CD4-positive, alpha-beta T cell treated with Interferon alpha-2 for 1 hour (primary cell): ENCODE measurements at places on chromosomes 5 and 9.

GRCh38 chr5:1763548-1763911, 36.1 kb downstream of the MRPL36 start:
- DNase-seq = no peak

GRCh38 chr5:91194824-91195381, 188.2 kb downstream of the ARRDC3 start:
- DNase-seq = no peak

DNA sequence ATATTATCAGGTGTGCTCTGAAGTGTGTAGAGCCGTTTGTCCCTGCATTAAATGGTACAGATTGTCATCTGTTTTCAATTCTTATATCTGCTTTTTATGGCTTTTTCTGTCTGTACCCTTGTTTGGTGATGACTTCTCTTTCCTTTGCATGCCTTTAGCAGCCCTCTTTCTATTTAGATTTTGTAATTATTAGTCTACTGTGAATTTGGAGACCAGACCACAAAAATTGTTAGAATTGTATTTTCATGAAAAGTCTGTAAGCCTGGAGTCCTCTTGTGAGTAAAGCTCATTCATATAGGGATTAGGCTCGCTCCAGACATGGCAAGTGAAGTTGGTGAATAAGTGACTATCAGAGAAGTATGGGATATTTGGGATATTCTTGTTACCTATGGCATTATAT, 41.7 kb downstream of the NFX1 start:
- no peak for DNase-seq

DNA sequence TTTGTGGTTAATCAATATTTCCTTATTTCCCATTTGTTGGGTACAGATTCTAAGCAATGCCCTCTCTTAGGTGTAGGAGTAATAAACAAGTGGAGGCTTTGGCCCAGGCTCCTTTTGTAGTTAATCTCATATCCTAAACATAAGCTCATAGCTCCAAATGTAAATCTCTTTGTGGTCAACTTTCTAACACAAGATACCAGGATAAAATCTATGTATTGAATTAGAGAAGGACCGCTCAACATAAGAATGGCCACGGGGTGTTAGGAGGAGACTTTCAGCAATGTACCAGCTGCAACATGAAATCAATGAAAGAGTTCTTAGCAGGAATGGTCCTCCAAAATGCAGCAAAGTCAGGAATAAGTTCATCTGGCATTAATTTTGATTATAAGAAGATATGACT, 334.5 kb upstream of the ITGA1 start:
- no peak for DNase-seq

GRCh38 chr5:126869005-126869451, 92.1 kb downstream of the LMNB1 start:
- no peak for DNase-seq

DNA sequence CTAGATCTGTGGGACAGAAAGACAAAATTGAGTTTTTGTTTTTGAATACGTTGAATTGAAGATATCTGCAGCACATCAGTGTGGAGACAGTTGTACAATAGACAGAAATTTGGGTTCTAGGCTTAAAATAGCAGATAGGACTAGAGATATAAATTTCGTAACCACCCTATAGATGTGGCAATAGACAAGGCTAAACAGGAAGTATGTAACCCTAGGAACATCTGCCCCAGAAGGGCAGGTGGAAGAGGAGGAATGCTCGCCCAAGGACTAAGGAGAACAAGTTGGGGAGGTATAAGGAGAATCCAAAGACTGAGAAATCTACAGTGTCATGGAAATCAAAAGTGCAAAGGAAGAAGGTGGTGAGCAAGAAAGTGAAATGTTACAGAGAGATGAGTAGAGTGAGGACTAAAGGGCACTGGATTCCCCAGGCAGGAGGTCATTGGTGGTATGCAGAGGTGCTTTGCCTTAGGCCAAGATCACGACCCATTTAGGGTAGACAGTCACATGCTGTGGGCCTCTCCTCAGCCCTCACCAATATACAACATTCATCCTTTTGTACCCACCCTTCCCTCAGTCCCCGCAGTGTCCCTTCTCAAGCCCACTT, 109.1 kb upstream of the ELL2 start:
- no peak for DNase-seq

DNA sequence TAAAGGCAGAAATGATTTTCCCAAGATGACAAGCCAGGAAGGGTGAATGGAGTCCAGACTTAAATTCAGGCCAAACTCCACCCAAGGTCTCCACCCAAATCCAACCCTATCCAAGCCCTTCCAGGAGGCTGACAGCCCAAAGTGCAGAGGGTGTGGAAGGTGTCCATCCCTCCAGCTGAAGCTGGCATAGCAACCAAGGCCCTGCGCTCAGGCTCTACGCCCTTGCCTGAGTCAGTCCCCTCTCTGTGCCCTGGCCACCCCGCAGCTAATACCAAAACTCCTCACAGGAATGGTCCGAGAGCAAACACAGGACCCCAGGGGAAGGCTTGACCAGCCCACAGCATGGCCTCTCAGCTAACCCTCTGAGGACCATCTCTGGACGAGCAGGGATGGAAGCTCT, 2.1 kb downstream of the SEPTIN8 start:
- DNase-seq = no peak
